ENCODE measurements at places on chromosomes 13 and 19.

GRCh38 chr19:3387645-3388589 lies 21.5 kb downstream of the NFIC start:
- DNase-seq = no peak

DNA sequence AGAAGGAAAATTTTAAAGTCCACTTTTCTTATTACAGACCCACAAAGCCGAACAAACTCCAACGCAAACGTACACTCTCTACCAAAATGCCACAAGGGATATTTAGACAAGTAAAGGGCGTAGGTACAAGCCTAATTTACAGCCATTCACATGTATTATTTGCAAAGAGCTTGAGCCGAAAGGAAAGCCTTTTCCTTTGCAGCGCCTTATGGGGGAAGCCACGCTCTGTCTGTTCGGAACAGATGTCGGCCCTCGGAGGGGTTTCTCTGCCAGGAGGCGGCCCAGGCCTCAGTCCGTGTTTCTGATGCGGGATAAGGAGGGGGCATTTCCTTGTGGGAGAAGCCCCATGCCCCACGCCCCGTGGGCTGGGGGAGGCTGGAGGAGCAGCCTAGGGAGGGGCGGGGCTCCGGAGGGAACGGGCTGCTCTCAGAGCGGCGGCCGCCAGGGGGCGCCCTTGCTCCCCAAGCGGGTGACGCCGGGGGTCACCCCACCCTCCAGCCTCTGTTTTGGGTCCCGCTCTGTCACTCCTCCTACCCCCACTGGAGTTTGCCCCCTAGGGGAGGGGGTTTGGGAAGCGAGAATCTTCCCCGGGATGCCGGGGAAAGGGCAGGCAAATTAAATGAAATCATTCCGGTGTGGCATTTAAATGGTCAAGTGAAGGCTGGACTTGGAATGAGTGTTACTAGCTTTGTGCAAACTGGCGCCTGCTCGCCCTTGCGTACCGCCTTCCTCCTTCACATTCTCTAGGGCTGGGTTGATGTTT lies 2.9 kb downstream of the HTR2A start:
- DNase-seq = peak; percentile 92

DNA sequence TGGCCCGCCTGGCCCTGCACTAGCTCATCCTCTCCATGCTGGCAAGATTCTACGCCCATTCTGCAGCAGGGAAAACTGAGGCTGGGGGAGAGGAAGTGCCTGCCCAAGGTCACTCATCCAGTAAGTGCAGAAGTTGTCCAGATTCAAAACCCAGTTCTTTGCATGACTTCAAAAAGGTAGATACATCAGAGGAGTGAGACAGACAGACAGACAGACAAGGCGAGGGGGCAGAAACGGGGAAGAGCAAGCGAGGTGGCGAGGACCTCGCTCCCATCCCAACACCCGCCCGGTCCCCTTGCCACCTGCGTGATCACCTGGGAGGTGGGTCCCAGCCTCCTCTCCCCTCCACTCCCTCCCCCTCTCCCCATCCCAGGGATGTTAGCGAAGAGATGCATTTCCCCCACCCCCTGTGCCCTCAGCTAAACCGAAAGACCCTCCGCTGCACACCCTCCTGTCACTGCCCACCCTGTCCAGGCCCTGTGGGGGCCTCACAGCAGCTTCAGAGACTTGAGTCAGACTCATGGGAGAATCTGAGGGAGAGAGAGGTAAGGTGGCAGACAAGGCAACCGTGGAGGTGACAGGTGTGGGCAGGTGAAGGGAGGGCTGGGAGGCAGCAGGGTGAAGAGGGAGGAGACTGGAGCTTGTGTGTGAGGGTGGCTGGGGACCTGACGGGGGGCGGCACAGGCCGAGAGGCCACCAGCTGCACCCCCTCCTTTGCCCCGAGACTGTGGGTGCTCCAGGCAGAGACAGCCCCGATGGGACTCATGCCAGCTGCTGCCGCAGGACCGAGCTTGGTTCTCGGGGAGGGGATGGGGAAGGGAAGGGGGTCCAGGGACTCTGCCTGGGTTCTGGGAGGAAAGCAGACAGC lies 18.9 kb downstream of the LRRC4B start:
- no peak for DNase-seq

- no peak for DNase-seq
Measured at GRCh38 chr19:52464798-52465470, 11.6 kb downstream of the ZNF578 start.

DNA sequence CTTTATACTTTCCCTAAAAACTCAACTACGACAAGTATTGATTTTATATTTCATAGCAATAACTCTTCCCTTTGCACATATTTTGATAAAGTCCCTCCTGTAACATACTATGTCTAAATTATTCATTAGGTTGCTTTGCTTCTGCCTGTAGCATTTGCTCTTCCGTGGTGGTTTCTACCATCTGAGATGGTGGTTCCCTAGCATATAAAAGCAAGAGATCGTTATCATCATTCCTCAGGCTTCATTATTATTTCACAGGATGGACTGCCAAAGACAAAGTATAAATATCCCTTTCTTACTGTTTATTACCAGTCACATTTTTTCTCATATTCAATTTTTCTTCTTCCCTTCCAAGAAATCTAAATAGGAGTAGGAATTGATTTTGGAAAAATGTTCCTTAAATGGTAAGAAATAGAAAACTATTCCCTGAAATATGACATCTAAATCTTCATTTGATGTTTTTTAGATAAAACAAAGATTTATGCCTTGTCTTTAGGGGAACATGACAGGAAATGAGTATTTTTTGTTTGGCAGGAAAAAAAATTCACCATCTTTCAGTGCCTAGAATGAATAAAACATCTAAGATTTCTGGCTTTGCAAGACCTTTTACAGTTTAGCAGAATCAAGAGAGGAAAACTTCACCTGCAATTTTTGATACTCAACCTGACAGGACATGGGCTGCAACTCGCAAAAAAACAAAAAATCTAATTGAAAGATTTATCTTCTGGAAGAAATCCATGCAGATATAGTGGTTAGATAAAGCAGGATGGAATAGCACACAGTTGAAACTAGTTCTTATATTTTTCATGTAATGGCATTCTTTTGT lies 340.0 kb downstream of the SPRY2 start:
- DNase-seq = peak; percentile 38

DNA sequence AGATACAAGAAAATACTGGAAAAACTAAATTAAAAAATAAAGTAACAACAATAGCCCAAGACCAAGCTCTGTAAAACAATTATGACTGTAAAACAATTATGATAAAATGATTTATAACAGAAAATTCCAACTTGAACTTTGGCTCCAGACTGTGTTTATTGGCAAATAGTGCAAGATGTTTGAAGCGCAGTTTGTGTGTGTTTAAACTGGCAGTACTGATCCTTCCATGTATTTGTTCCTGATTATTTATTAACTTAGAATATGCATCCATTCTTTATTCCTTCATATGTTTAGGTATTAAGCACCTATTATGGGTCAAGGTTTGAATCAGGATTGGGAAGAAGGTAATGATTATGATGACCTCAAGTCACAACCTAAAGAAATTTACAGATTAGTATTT lies 37.8 kb downstream of the ZNF582 start:
- DNase-seq = no peak

Measured in retina (tissue), 1 donor.